ENCODE measurements at places on chromosomes 7 and 10. TPM values are rescaled to one million over a fixed set of nuclear protein-coding genes. Genes with fewer than 3 reads are reported as not detected.

AKR1C8 gene
- 0.18 TPM for total RNA-seq

RBP3 gene
- not detected for total RNA-seq

SCIN gene
- 0.39 TPM for total RNA-seq

- DNase-seq, result no peak
Measured at GRCh38 chr7:49530481-49530880, 243.0 kb upstream of the VWC2 start.

DNA sequence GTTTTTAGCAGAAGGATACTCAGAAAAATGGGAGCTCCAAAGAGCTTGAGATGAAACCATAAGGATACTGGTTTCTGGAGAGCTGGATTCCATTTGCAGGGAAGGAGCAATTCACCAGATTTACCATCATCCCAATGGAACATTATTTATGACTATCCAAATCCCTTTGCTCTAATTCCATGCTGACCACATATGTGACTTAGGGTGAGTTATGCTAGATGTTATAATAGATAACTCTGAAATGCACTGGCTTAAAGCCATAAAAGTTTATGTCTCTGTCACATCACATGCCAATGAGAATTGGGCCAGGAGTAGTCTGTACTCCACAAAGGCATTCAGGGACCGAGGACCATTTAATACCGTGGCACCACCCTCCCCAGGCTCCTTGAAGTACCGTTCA, 185.2 kb downstream of the SKIDA1 start:
- DNase-seq, result no peak

DMBT1 gene
- not detected for total RNA-seq

GRCh38 chr10:69963835-69964710, 88.6 kb upstream of the MACROH2A2 start:
- DNase-seq, result peak; percentile 17

DNA sequence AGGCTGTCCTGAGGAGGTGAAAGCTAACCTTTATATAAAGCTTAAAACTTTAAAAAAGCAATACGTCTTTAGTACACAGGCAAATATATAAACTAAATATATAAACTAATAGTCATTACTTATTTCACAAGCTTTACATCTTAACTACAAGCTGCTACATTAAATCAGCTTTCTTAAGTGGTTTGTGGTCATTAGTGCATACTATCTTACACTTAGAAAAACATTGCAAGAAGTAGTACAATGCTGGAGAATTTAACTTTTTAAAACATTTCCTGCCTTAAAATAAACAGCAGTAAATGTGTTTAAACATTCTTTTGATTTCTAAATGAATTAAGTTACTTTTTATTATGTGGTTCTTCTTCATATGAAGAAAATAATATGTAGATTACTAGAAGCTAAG, 36.3 kb downstream of the MET start:
- DNase-seq, result no peak

DKK1 gene
- not detected for total RNA-seq

TMEM130 gene
- total RNA-seq, result not detected

- peak; percentile 29 for DNase-seq
Measured at GRCh38 chr10:96626795-96627194, 40.0 kb upstream of the TM9SF3 start.

SPDYE2 gene
- not detected for total RNA-seq

PRF1 gene
- 272 TPM for total RNA-seq

DNA sequence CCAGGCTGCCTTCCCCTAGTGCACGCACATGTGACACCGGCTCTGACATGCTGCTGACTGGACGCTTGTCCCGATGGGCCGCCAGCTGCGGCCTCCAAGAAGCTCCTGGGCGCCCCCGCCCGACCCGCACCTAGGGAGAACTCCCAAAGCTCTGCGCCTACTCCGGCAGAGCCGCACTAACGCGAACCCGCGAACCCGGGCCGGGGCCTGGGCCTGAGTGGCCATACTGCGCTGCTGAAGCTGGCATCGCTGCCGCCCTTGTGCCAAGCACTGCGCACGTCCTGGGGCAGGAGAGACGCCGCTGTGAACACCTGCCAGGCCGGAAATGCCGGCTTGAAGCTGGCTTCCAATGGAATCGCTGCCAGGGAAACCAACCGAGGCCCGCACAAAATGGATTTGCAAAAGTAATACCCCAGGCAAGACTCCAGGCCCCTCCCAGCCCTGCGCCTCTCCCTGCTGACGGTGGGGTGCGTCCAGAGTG, 85.1 kb downstream of the WASHC2A start:
- DNase-seq, result no peak

DNA sequence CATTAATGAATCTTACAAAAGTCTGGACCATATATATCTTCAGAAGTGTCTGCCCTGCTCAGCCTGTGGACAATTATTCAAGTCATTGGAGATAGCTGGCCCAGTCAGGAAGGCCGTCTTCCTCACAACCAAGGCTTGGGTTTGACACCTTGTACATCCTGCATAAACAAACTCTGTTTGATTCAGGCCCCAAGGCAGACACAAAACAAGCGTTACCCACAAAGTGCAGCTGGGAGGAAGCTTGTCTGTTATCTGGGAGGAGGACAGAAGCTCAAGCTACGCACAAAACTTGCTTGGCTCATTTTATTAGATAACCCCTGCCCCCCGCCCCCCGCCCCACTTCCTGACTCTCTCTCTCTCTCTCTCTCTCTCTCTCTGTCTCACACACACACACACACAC, 166.9 kb upstream of the WDR11 start:
- no peak for DNase-seq

- peak; percentile 24 for DNase-seq
Measured at GRCh38 chr10:5971315-5971832, 6.0 kb downstream of the IL15RA start.

DNA sequence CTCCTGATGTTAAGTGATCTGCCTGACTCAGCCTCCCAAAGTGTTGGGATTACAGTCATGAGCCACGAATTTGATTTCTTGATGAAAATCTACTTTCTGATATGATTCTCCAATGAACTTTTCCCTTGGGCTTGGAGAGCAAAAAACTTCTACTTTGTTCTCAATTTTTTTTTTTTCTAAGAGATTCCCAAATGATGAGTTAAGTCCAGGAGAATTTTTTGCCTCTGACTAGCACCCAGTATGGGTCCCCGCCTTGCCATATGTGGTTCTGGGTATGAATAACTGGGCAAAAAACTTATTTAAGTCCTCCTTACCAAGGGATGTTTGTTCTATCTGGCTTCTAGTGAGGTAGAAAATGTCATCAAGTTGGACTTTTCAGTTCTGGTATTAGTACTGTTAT, 147.9 kb upstream of the LYZL1 start:
- no peak for DNase-seq

GRCh38 chr10:789831-790701, 100.6 kb upstream of the DIP2C start:
- DNase-seq, result no peak

- DNase-seq, result no peak
Measured at GRCh38 chr10:57950442-57950974, 317.2 kb downstream of the IPMK start.

GIMAP7 gene
- total RNA-seq, result 134 TPM

LIPF gene
- not detected for total RNA-seq

- no peak for DNase-seq
Measured at GRCh38 chr7:33900501-33900900, 4.8 kb upstream of the BMPER start.

DNA sequence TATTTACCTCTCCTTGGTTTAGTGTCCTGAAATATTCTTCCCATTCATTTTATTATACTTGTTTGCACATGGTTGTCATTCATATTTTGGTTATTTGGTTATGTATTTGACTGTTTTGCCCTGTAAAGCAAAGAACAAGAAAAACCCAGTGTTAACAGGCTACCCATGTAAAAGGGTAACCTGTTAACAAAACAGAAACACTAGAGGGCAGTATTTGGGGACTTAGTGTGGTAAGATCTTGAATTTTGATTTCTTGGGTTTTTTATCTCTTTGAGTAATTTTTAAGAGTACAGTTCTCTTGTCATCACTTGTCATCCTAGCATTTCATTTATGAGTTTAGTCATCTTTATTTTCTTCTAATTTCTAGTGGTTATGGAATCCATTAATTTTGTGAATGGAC, 51.3 kb downstream of the POLL start:
- DNase-seq, result no peak

CYP3A7 gene
- total RNA-seq, result not detected

DNA sequence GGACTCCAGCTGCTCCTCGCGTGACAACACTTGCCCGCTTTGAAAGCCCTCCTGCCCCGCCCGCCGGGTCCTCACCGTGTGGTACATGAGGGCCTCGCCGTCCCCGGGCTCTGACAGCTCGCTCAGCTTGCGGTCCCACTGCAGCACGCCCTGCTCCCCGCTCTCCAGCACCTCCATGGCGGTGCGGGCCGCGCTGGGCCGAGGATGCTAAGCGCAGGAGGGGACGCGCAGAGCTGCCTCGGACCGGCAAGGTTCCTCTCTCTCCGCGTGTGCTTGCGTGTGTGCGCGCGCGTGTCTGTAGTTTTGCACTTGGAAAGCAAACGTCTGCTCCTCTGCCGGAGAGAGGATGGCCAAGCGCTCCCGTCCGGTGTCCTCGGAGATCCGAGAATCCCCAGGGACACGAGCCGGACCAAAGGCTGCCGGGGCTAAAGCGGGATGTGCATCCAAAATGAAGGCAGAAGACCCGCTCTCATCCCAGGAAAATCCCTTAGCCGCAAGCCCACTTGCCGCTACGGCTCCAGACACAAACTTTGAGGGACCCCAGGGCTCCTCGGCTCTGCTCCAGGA, at the start of gene CREB3L2:
TSS of gene CREB3L2 (minus strand) at position 558 of the 567 bp plus-strand sequence. CDS start at position 177, 381 bp downstream.
- peak; percentile 76 for DNase-seq

DNA sequence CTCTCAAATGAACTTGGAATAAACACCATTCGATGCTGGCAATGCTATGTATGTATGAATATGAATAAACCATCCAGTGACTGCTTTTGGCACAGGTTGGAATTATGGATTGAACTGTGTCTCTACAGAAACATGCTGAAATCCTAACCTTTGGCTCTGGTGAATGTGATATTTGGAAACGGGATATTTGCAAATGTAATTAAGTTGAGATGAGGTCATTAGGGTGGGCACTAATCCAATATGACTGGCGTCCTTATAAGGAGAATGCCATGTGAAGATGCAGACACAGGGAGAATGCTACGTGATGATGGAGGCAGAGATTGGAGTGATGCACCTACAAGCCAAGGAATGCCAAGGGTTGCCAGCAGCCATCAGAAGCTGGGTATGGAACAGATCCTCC, 3.4 kb upstream of the ACTR3B start:
- no peak for DNase-seq

DNA sequence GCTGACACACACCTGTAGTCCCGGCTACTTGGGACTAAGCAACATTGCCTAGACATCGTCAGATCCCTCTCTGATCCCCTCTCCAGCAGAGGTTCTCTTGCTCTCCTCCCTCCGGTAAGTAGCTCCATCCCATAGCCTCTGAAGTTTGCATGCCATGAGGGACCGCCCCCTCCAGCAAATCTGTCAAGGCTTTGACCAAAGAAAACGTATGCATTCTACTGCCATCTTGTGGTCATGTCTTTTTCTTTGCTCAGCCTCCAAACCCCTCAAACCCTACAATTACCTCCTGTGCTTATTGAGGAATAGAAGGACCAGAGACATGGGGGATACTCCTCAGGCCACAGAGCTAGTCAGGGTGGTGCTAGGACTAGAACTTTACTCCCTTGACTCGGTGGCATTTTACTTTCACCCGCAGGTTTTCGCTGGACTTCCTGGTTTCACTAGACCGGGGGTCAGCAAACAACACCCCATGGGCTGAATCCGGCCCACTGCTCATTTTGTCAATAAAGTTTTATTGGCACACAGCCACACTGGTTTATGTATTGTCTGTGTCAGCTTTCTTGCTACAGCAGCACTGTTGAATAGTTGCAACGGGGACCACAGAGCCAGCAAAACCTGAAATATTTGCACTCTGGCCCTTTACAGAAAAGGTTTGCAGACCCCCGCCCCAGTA, 202.6 kb upstream of the FOXK1 start:
- peak; percentile 37 for DNase-seq

DNA sequence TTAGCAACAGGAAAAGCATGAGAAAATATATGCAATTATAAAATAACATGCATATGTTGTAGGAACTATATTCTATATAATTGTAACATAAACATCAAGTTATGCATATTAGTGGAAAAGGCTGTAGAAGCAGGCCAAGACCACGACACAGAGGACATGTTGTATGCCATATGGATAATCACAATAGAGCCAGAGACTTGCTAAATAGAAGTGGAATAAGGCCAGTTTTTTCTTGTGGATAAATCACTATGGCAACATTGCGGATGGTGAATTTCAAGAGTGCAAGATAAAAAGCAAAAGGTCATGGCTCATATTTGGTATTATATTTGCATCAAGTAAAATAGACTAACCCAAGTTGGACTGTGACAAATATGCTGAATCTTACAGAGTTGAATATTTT, 93.0 kb downstream of the PCDH15 start:
- no peak for DNase-seq

ADAM8 gene
- 75.5 TPM for total RNA-seq

CCDC172 gene
- not detected for total RNA-seq

DNA sequence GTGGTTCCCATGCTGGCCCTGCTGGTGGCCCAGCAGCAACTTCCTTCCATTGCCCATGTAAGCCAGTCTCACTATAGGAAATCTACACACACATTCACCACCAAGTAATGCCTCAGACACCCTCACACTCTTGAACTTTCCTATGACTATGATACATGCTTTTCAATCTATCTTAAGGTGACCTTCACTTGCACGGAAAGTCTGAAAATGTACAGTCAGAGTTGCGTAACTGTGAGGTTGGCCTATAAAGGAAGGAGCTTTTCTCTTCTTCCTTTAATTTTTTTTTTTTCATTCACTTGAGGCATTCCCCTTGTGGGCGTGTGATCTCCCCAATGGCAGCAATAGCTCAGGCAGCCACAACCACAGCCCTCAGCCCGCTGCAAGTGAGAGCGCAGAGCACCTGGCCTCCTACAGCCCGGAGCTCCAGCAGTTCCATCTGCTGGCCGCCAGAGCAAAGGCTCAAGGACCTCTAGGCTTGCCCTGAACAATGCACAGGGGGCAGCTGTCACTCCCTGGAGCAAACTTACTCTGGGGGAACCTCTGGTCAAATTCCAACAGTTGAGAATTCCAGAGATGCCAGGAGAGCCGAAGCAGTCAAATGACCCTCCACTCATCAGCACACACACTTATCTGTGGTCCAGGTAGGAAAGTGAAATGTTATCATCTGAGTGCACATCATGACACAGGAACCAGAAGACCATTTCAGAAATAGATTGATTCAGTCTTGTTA, 123.1 kb upstream of the ADO start:
- DNase-seq, result peak; percentile 79

CPN1 gene
- total RNA-seq, result not detected

- DNase-seq, result no peak
Measured at GRCh38 chr7:74343281-74344131, 54.3 kb downstream of the CLIP2 start.

DNA sequence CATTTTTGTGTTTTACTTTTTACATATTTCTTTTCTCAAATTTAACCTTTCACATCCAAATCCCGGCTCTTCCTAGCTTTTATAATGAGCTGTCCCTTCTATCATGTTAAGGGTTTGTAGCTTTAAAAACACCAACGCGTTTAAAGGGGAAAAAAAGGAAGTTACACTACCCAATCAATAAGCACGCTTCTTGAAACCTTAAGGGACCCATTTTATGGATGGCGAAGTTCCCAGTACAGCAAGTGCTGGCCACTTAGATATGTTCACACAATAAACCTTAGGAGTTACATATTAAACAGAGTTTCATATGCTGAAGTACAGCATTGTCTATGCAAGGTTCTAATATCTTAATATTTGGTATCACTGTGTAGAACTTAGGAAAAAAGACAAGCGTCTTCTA, 1.8 kb downstream of the GNG11 start:
- no peak for DNase-seq

GRCh38 chr7:55420530-55420929, 55.4 kb downstream of the LANCL2 start:
- no peak for DNase-seq

GRCh38 chr7:157943561-157943960, 606.8 kb downstream of the DNAJB6 start:
- no peak for DNase-seq

All from activated CD8-positive, alpha-beta T cell treated with anti-CD3 and anti-CD28 coated beads, Interleukin-2, amount 10 ng/mL, durations not matched to agents 7 days and 5 days (primary cell).